ENCODE measurements at places on chromosomes 3 and 15. TPM values are rescaled to one million over a fixed set of nuclear protein-coding genes. Genes with fewer than 3 reads are reported as not detected.

- H3K4me3 ChIP-seq: no peak overlapping the region
- DNase-seq: no peak
- peak overlapping the region; percentile 94 for H3K27ac ChIP-seq
- H3K4me1 ChIP-seq: peaks cover 30% of the 10 kb centered on the region
- H3K27me3 ChIP-seq: no peaks in the 10 kb centered on the region
Measured at GRCh38 chr3:45165497-45166283, 19.5 kb upstream of the CDCP1 start.

DNA sequence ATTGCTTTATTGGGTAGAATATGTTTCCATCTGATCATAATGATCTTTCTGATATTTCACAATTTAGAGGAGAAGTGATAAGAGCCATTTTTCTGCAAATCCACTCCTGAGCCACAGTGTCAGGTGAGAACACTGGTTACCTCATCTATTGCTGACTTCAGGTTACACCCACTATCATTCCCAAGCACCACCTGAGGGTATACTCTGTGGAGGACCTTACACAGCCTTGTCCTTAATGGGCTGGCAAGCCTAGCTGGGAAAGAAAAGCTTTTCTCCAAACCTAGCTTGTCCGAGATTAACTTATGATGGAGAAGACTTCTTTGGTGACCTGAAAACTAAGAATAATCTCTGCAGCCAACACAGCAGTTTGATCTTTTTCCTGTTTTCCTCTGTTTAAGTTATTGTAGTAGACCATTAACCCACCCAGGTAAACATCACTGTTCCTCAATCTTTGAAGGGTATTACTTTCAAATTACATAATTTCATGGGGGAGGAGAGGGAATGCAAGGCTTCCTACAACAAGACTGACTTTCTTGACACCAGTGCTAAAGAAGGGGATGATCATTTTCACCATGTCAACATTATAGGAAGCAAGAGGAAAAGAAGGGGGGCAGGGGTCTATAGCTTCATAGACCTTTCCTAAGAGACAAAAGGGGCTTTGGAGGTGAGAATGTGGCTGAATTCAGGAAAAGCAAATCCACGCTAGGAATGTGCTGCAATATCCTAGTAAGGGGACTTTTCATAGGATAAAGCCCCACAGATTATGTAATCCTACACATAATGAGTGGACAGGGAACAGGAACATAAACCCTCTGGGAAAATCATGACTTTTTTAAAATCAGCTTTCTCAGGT, 1.7 kb downstream of the NCEH1 start:
- H3K27me3 ChIP-seq: no peaks in the 10 kb centered on the region
- peak overlapping the region; percentile 94 for H3K4me3 ChIP-seq
- DNase-seq: peak; percentile 14
- H3K4me1 ChIP-seq: peaks cover 8% of the 10 kb centered on the region
- peak overlapping the region; percentile 84 for H3K27ac ChIP-seq

Gene KBTBD12
- total RNA-seq: not detected

Gene USF3
- 12.1 TPM for total RNA-seq

Gene MYLK
- 1.3 TPM for total RNA-seq

Gene TPRG1
- total RNA-seq: 1.5 TPM

Gene EPHB1
- total RNA-seq: not detected

GRCh38 chr3:74562558-74563269, 51.7 kb downstream of the CNTN3 start:
- DNase-seq: no peak
- H3K27me3 ChIP-seq: no peaks in the 10 kb centered on the region
- H3K27ac ChIP-seq: no peak overlapping the region
- no peaks in the 10 kb centered on the region for H3K36me3 ChIP-seq

DNA sequence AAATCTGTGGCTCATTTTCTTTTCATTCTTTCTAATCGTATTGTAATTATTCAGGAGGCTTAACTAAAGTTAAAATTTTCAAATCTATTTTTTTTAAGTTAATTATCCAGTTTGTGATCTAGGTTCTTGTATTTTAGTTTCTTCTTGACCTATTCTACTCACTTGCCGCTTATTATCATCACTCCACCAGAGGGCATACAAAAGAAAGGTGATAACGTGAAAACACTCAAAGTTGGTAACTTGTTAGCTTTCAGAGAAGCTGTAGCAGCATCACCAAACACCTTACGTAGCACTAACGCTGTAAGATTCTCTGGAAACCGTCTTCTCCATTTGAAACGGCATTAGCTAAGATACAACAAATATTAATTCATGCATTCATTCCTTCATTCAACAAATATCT, 4.8 kb downstream of the GNB4 start:
- H3K27me3 ChIP-seq: no peaks in the 10 kb centered on the region
- peak; percentile 58 for DNase-seq
- no peak overlapping the region for H3K27ac ChIP-seq
- peaks cover 35% of the 10 kb centered on the region for H3K4me1 ChIP-seq
- peaks cover 2% of the 10 kb centered on the region for H3K36me3 ChIP-seq

GRCh38 chr3:129398803-129399144, 29.7 kb downstream of the EFCAB12 start:
- peaks cover 30% of the 10 kb centered on the region for H3K4me1 ChIP-seq
- peak overlapping the region; percentile 97 for H3K27ac ChIP-seq
- peak overlapping the region; percentile 88 for H3K4me3 ChIP-seq
- no peaks in the 10 kb centered on the region for H3K27me3 ChIP-seq

Gene ABHD6
- 3.9 TPM for total RNA-seq

Gene NANOGP8
- total RNA-seq: 0.75 TPM

- H3K27me3 ChIP-seq: no peaks in the 10 kb centered on the region
- no peaks in the 10 kb centered on the region for H3K4me1 ChIP-seq
- no peaks in the 10 kb centered on the region for H3K36me3 ChIP-seq
- no peak overlapping the region for H3K27ac ChIP-seq
- no peak for DNase-seq
- no peak overlapping the region for H3K4me3 ChIP-seq
Measured at GRCh38 chr15:27241943-27242342, 271.0 kb downstream of the GABRG3 start.

DNA sequence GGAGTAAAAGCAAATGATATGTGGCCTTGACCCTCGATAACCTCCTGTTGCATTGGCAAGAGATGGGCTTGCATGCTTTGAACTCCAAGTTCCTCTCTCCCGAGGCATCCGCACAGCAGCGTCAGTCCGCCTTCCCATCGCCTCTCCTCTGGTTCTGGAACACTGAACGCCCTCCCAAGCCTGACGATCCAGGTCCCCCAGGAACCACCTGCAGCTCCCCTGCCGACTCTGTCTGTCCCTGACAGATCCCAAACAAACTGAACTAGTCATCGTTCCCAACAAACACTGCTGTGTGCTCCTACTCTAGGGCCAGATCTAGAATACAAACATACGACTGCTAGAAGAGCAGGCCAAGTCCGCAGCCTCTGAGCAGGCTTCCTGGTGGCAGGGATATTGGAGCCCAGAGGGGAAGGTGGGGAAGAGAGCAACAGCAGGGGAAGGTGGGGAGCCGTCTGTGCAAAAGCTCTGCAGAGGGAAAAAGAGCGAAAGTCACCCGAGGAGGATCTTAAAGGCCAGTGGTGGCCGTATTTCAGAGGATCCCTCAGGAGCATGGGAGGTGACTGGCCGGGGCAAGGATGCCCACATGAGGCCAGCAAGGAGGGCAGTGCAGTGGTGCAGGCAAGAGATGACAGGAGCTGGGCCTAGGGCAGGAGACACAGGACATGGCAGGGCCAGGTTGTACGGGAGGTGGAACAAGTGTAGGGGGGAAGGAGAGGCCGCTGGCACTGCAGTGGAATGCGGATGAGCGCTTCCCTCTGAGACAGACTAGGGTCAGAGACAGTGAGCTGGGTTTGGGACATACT, 50.8 kb downstream of the PCSK6 start:
- no peaks in the 10 kb centered on the region for H3K4me1 ChIP-seq
- DNase-seq: no peak
- peaks cover 5% of the 10 kb centered on the region for H3K36me3 ChIP-seq
- no peak overlapping the region for H3K4me3 ChIP-seq
- no peaks in the 10 kb centered on the region for H3K27me3 ChIP-seq
- H3K27ac ChIP-seq: no peak overlapping the region

GRCh38 chr3:99250821-99251355, 349.4 kb upstream of the DCBLD2 start:
- H3K36me3 ChIP-seq: peaks cover 6% of the 10 kb centered on the region
- H3K27ac ChIP-seq: peak overlapping the region; percentile 81
- peaks cover 41% of the 10 kb centered on the region for H3K4me1 ChIP-seq
- DNase-seq: peak; percentile 63

DNA sequence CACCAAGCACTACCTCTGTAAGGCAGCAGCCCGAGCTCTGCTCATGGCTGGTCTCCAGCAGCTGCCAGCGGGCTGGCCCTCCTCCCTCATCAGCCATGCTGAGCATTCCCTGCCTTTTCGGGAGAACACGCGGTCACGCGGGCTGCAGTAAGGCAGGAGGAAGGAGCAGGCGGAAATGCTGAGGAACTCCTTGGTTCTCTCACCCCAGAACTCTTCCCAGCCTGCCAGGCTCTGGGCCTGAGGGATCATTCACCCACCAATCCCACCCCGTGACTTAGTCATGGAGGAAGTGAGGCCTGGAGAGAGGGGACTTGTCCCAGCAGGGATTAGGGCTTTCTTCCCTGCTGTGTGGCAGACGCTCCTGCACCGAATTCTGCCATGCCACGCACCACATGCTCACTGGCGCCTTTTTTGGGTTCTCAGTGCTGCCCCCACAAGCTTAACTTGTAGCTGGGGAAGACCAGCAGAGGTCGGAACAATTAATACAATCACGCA, 42.9 kb upstream of the RPL32 start:
- no peak overlapping the region for H3K4me3 ChIP-seq
- no peak overlapping the region for H3K27ac ChIP-seq
- H3K4me1 ChIP-seq: no peaks in the 10 kb centered on the region
- H3K36me3 ChIP-seq: peaks cover 4% of the 10 kb centered on the region
- DNase-seq: no peak

Gene SH2D7
- not detected for total RNA-seq

GRCh38 chr3:96734273-96735009, 80.0 kb upstream of the EPHA6 start:
- no peaks in the 10 kb centered on the region for H3K27me3 ChIP-seq
- H3K4me1 ChIP-seq: no peaks in the 10 kb centered on the region
- no peak overlapping the region for H3K4me3 ChIP-seq
- no peak overlapping the region for H3K27ac ChIP-seq
- H3K36me3 ChIP-seq: no peaks in the 10 kb centered on the region

DNA sequence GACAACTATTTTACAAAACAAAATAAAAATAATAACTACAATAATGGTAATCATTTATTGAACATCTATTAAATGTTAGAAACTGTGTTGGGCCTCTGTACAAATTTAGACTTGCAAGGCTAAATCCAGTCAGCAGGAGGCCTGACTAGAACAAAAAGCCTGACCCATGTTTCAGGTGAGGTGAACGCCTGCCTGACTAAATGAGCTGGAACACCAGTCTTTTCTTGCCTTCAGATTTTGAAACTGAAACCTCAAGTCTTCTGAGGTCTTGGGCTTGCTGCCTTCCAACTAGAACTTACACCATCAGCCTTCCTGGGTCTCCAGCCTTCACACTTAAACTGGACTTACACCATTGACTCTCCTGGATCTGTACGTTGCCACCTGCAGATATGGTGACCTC, 706.9 kb downstream of the TBL1XR1 start:
- no peak for DNase-seq
- no peak overlapping the region for H3K4me3 ChIP-seq
- H3K36me3 ChIP-seq: no peaks in the 10 kb centered on the region
- no peak overlapping the region for H3K27ac ChIP-seq
- H3K27me3 ChIP-seq: no peaks in the 10 kb centered on the region
- no peaks in the 10 kb centered on the region for H3K4me1 ChIP-seq

DNA sequence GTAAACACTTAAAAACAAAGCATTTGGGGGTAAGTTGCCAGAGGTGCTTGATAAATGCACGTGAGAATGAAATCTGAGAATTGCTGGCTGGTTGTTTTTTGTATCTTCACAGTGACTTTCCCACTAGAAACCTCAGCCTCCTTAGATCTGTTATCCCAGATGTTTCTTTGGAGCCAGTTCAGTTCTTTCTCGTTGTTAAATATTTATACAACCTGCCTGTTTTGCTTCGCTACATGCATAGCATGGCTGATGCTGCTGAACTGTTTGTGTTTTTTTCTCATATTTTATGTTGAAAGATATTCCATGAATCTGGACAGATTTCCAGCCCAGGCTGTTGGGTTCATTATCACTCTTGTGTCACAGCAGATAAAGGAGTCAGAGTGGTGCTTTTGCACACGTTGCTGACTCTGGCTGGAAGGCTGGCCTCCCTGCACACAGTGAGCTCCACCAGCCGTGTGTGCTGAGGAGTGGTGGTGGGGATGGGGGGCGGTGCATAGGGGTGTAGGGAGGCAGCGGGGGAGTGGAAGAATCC, 80.2 kb downstream of the ARNT2 start:
- no peak overlapping the region for H3K4me3 ChIP-seq
- no peaks in the 10 kb centered on the region for H3K36me3 ChIP-seq
- DNase-seq: no peak
- H3K27me3 ChIP-seq: no peaks in the 10 kb centered on the region

Gene C3orf33
- total RNA-seq: 3.6 TPM

Gene KLF13
- 110 TPM for total RNA-seq

- no peak overlapping the region for H3K27ac ChIP-seq
- no peaks in the 10 kb centered on the region for H3K4me1 ChIP-seq
- no peak for DNase-seq
- H3K4me3 ChIP-seq: no peak overlapping the region
- no peaks in the 10 kb centered on the region for H3K27me3 ChIP-seq
Measured at GRCh38 chr3:155549087-155549486, 195.8 kb downstream of the PLCH1 start.

DNA sequence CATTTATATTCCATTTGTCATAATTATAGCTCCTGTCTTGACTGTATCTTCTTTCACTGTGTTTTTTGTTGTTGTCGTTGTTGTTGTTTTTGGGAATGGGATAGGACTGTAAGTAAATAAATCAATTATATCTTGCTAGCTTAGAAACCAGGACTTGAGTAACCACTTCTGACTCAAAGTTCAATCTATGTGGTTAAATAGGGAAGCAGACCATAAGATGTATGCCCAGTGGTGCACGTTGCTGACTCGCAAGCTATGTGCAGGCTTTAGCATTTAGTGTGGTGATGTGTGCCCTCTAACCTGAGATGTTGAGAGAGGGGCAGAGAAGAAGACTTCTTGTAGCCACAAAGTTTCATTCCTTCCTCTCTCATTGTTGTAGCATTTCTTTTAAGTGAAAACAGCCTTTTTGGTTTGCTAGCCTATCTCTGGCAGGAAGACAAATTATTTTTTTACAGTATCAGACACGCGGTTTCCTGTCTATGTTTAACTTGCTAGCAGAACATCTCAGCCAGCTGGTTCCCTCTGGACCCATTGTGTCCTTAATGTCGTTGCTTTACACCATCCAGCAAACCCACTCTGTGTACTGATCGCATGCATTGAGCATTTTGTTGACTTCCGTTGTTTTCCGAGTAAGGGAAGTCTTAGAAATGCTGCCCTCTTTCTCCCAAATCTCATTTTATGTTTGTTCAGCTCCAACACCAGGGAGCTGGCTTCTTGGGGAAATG, 52.1 kb downstream of the TGFBR2 start:
- peak overlapping the region; percentile 57 for H3K27ac ChIP-seq
- H3K36me3 ChIP-seq: peaks cover 96% of the 10 kb centered on the region
- H3K27me3 ChIP-seq: no peaks in the 10 kb centered on the region
- H3K4me1 ChIP-seq: peaks cover 46% of the 10 kb centered on the region
- H3K4me3 ChIP-seq: peak overlapping the region; percentile 27
